ENCODE measurements at places on chromosomes 11 and 22.

GRCh38 chr11:92227230-92227814 lies 2.7 kb downstream of the FAT3 start:
- no peak for DNase-seq

DNA sequence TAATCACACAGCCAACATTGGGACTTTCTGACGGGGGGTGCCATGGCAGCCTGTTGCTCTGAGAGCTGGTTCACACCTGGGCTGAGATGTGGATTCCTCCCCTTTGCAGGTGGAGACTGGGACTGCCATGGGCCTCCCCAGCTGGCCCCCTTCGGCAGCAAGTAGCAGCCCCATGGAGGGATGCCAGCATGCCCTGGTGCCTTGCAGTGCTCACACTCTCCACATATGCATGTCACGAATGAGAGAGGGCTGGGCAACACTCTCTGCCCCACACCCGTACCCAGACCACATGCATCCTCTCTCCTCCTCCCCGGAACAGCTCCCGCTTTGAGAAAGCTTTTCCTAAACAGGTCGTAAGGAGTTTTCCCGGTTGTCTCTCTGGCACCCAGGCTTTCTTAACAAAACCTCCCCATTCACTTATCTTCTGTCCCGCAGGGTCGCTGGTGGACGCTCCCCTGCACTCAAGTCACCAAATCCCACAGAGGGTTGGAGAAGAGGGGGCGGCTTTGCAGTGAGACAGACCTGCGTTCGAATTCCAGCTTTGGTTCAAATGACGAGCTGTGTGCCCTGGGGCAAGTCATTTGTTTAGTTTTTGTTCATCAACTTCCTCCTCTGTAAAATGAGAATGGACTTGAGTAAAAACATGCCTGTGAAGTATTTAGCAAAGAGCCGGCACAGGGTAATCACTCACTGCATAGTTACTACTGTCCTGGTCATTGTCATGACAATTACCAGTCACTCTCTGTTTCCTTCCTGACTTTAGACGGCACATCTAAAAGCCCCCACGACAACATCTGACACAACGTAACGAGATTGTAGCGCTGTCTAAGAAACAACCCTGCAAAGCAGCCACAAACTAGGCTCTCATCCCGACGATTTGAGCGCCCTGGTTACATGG lies 231.3 kb upstream of the B3GAT1 start:
- no peak for DNase-seq

DNA sequence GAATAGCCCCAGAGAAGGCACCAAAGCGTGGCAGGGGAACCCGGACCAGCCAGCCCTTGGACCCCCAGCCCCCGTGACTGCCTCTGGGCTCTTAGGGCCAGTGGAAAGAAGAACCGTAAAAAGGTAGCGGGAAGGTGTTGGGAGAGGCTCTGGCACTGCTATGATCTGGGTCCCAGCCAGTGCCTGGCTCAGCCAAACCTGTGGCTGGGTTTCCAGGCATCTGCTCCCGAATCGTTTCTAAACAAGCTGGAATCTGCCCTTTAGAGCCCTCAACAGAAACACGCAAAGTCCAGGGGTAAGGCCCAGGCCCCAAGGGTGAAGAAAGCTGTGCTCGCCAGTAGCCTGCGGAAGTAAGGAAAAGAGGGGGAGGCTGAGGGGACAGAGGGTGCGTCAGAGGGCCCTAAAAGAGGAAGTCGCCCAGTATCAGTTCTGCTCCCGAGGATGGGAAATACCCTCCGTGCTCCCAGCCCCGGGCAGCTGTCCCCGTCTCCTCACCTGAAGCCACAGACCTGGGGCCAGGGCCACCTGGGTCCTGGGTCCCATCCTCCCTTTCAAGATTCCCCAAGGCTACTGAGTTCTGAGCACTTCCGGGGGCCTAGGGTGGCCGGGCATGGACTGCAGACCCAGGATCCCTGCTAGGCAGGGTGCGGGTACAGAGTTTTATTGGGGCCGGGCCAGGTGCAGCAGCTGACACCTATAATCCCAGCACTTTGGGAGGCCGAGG lies 24.7 kb downstream of the IL10RA start:
- peak; percentile 96 for DNase-seq

GRCh38 chr22:43843783-43844530 lies 18.4 kb downstream of the SULT4A1 start:
- DNase-seq: no peak

- no peak for DNase-seq
Observed at GRCh38 chr11:16191868-16192240, 164.5 kb downstream of the SOX6 start.

DNA sequence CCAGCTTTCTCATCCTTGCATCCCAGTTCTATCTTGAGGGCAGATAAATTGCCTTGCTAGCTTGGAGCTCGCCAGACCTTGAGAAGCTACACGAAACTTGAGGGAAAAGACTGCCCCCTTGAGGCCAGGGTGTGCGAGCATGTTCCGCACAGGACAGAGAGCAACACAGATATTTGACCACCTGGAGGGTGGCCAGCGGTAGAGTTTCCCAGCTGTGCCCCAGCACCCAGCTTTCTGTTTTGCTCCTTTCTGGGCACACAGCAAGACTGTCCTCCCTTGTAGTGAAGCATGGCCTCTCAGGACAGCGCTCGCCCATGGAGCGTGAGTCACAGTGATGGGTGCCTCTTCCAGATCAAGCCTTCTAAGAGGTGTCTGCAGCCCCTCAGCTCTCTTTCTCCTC lies 23.5 kb downstream of the SPATA19 start:
- DNase-seq: peak; percentile 28

DNA sequence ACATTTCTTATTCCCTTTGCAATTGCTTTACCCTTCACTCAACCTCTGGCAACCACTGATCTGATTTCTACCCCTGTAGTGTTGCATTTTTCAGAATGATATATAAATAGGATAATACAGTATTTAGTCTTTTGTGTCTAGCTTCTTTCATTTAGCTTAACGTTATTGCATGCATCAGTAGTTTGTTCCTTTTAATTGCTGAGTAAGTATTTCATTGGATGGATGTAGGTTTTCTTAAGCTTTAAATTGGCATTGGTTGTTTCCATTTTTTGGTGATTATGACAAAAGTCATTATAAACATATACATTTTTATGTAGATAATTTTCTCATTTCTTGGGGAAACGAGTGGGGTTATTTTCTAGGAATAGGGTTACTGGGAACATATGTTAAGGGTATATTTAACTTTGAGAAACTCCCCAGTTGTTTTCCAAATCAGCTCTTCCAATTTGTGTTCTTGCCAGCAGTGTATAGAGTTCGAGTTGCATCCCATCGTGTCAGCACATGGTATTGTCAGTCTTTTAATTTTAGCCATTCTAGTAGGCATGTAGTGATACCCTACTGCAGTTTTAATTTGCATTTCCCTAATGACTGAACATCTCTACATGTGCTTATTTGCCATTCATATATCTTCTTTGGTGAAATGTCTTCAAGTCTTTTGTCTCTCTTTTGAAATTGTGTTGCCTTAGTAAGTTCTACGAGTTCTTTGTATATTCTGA lies 60.3 kb downstream of the DDX10 start:
- no peak for DNase-seq

DNA sequence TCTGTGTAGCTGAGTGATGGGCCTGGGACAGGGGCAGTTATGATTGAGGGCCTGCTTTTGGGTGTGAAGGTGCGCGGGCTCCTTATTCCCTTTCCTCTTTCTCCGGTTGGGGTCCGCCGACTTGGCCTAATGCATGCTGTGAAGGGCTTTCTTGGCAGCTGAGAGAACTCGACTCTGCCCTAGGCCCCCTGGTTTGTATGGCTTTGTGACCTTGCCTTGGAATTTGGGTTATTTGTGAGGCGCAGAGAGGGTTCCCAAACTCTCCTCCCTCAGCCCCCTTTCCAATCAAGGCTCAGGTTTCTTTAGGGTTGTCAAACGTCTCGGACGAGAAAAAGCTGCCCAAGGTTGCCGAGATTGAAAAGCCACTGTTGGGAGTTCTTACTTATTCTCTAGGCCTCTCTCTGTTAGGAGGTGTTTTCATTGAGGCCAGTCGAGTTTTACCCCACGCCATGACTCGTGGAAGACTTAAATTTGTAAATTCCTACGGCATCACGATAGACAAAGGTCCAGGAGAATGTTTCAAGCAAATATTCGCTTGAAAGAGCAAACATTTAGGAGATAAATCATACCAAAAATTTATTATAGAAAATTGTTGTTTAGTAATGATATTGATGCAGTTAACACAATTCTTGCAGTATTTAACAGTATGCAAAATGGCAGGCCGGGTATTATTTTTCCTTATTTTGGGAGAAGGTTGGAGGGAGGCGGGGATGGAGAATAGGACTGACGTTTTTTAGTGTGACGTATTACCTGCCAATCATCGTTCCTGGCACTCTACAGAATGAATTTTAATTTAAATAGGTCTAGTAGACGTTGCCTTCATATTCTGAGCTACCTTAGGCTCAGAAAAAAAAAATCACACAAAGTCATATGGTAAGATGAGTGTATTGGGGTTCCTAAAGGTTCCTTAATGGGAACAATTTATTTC lies 689 bp downstream of the PDHX start:
- no peak for DNase-seq

DNA sequence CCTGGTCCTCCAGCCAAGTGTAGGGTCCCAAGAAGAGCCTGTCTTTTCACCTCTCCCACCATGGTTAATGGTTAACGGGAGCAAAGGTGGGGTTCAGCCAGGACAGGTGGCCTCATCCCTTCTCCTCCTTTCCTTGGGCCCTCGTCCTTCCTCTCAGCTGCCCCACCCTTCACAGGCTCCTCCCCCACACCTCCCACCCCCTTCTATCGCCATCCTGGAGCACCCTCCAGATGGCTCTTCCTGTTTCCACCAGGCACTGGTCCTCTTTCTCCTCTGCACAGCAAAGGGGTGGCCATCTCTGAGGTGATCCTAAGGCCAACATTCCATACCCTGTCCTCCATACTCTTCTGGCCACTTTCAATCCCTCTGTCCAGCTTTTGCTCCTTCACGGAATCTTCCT lies 48.9 kb downstream of the SLC22A12 start:
- DNase-seq: no peak

GRCh38 chr22:19448739-19449421 lies 1.4 kb upstream of the C22orf39 start:
- no peak for DNase-seq

GRCh38 chr11:101003468-101003867 lies 126.1 kb downstream of the PGR start:
- DNase-seq: no peak

DNA sequence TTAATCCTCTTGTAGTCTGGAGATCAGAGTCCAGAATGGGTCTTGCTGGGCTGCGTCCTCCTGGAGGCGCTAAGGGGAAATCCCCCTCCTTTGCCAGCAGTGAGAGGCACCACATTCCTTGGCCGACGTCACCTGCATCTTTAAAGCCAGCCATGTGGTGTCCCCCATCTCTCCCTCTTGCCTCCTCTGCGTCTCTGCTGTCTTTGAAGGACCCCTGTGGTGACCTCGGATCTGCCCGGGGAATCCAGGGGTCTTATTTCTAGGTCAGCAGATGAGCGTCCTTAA lies 27.2 kb upstream of the PARVB start:
- DNase-seq: no peak

DNA sequence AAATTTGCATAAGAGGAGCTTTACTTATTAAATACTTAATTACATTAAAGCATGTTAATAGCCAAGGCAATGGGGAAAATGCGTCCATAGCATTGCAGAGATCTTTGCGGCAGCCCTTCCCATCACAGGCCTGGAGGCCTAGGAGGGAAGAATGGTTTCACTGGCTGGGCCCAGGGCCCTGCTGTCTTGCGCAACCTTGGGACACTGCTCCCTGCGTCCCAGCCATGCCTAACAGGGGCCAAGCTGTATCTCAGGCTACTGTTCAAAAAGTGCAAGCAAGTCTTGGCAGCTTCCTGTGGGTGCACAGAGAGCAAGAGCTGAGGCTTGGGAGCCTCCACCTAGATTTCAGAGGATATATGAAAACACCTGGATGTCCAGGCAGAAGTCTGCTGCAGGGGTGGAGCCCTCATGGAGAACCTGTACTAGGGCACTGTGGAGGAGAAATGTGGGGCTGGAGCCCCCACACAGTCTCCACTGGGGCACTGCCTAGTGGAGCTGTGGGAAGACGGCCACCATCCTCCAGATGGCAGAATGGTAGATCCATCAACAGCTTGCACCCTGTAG lies 46.0 kb downstream of the THAP12 start:
- no peak for DNase-seq

- DNase-seq: no peak
Observed at GRCh38 chr11:115385226-115385625, 119.0 kb downstream of the CADM1 start.

GRCh38 chr11:111691741-111692140 lies 74.4 kb downstream of the PPP2R1B start:
- DNase-seq: no peak

DNA sequence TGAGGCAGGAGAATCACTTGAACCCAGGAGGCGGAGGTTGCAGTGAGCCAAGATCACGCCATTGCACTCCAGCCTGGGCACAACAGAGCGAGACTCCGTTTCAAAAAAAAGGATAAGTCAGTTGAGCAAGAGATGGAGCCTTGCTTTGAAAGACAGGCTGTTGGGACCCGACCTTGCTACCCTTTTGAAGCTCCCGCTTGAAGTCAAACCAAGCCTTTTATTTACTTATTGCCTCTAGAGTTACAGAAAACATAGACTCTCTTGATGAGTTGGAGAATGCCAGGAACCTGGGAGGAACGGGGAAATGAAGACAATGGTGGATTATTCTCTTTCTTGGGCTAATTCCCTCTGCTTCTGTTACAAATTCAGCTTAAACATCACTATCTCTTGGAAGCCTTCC lies 4.9 kb downstream of the SYN3 start:
- no peak for DNase-seq

DNA sequence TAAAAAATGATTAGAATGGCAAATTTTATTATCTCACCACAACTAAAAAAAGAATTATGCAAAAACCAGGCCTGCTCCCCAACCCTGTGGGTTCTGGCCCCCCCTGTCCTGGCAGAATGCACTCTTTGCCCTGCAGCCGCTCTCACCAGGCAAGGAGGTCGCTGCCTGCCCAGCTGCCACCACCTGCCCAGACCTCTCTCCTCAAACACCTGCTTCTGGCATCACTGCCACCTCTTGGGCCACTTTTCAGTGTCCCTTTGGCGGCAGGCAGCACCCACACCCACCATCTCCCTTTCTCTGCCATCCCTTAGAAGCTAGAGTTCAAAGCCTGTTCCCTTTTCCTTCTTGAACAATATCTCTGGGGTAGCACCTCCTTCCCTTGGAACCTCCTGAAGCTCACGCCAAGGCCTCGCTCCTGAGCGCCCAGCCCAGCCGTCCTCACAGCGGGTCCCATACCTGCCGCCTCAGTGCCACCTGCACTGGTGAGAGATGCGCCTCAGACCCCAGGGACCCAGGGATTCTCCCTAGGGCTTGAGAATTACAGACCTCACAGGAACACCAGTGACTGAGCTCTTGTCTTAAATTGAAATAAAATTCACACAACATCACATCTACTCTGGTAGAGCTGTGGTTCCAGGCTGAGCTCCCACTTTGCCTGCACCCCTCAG lies 44.6 kb downstream of the SGSM3 start:
- DNase-seq: no peak

GRCh38 chr11:94776351-94777321 lies 8.5 kb downstream of the AMOTL1 start:
- DNase-seq: no peak

GRCh38 chr11:34206407-34207300 lies 101.2 kb downstream of the NAT10 start:
- DNase-seq: no peak

Measured in inflammatory macrophage (primary cell).